ENCODE measurements at places on chromosomes 5 and 9.

DNA sequence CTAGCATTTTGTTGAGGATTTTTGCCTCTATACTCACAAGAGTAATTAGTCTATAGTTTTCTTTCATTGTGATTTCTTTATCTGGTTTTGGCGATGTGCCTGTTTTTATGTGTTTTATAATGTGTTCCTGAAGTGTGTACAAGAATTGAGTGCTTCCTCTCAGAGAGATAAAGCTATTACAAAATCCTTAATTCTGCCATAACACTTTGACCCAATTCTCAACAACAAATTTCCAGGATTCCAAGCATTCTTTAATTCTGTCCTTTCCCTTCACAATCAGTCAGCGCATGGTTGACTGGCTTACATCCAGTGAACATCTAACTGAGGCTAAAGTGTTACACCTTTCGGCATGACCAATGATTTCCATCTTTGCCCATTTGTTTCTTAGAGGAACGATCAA lies 282.9 kb upstream of the MVB12B start:
- DNase-seq = no peak

DNA sequence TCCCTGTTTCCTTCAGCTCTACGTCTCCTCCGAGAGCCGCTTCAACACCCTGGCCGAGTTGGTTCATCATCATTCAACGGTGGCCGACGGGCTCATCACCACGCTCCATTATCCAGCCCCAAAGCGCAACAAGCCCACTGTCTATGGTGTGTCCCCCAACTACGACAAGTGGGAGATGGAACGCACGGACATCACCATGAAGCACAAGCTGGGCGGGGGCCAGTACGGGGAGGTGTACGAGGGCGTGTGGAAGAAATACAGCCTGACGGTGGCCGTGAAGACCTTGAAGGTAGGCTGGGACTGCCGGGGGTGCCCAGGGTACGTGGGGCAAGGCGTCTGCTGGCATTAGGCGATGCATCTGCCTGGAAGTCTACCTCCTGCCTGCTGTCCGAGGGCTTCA lies 27.7 kb downstream of the ABL1 start:
- no peak for DNase-seq

DNA sequence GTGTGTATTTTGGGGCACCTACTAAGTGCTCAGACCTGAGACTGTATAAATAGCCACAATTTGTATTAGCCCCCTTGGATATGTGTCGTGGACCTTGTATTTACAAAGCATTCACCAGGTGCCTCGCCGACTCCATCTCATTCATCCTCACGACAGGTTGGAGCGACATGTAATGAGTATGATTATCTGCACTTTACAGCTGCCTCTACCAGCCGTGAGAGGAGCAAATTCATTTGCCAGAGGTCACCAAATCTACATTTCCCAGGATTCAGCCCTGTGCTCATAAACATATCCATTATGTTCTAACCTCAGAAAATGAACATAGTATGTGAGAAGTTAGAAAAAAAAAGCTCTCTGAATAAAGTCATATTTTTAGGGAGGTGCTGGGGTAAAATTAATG lies 167.4 kb downstream of the ZDHHC21 start:
- no peak for DNase-seq

DNA sequence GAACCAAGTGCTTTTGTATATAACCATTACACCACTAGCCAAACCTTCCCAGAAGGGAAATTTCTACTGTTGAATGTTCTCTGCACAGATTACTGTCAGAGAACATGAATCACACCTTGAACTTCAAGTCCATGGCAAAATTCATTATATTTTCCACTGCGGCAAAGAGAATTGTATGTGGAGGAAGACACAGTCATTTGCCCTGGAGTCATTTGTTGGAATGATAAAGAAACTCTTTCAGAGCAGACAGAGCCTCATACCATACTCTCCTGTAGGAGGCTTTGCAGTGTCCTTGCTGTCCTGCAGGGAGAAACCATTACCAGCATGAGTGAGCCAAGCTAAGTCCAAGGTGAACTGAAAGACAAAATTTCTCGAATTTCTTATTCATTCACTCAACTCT lies 369.0 kb downstream of the ARHGEF28 start:
- DNase-seq = no peak

DNA sequence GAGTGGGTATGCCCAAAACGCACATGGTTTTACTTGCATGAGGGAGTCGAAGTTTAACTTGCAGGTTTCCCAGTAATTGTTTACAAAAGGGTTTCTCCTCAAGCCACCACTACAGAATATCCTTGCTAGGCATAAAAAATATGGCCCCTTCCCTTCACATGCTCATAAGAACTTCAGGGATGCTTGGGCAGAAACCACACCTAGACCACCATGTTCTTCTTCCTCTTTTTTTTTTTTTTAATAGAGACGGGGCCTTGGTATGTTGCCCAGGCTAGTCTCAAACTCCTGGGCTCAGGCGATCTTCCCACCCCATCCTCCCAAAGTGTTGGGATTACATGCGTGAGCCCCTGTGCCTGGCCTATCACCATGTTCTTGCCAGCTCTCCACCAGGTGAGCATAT lies 18.6 kb upstream of the PLIN2 start:
- no peak for DNase-seq

DNA sequence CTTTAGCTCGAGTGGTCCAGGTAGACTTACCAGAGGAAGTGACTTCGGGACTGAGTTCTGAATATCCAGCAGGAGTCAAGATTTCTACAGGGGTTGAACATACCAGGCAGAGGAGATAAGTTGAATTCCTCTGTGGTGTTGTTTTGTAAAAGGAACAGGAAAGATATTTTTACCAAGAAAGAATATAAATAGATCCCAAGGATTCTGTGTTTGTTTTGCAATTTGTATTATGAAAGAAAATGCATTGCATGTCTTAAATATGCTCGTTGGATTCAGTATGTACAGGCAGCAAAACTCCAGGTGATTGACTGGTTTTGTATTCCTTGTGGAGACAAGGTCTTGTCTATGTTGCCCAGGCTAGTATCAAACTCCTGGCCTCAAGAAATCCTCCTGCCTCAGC lies 197.8 kb downstream of the FRMD3 start:
- DNase-seq = no peak

GRCh38 chr9:90901933-90902332 lies 100.3 kb downstream of the SYK start:
- no peak for DNase-seq

DNA sequence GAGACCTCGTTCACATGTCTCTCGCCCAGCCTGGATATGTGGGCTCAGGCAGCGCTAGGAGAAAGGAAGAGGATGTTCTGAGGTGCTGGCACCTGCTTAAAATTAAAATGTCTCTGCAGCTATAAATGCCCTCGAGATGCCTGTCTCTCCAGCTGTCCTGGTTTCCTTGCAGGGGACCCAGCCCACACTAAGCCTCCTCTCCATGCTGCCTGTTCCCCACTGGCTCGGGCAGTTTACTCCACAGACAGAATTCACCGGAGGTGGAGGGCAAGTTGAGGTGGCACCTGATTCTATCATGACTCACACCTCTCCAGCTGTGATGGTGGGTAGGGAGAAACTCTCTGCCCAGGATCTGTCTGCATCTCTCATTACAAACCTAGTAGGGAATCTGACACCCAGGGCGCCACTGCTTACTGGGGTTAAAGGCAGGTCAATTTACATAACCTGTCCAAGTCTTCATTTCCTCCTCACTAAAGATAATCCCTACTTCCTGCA lies 420.9 kb downstream of the SPOCK1 start:
- DNase-seq = no peak

DNA sequence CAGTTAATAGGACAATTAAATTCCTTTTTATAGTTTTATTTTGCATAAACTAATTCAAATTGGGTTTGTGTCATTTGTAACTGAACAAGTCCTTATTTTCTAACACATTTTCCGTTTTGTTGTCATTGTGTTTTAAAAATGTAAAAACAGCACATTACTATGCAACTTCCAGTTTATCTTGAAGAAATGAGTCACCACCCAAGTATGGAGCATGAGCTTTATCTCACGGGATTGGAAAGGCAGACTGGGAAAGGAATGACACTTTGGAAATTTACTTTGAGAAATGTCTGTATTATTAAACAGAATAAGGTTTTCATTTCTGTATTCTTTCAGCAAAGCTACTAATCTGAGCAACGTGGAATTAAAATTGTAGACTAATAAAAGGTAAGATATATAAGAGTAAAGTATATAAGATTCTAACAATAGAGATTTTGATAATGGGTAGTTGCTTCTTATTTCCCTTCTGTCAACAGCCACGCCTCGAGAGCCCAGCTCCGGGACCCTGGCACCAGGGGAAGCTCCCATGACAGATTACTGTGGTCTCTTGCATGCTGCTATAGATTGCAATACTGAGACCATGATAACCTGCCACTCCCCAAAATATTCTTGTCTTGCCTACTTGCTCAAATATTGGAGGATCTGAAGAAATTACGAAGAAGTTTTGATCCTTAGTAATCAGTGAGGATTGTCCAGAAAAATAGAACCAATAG lies 433.1 kb downstream of the CHSY3 start:
- peak; percentile 36 for DNase-seq

- no peak for DNase-seq
Observed at GRCh38 chr5:116764941-116765340, 190.3 kb upstream of the SEMA6A start.
